Naive thymus-derived CD8-positive, alpha-beta T cell (primary cell): ENCODE measurements at places on chromosomes 4 and X.

DNA sequence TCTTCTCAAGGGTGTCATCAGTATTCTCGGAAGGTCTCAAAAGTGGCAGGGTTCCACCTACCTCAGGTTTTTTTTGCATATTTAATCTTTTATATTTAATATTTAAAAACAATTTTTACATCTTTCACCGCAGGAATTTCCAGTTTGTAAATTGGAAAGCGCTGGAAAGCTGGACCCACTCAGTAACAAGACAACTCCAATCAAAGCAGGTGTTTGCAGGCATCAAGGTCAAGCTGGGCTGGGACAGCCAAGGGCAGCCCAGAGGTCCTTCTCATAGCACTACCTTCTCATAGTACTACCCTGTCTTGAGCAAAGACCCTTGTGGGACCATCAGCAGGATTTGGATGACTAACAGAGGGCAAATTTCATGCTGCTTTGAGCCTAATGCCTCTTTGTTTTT, 160.1 kb downstream of the TET2 start:
- no peak for DNase-seq

DNA sequence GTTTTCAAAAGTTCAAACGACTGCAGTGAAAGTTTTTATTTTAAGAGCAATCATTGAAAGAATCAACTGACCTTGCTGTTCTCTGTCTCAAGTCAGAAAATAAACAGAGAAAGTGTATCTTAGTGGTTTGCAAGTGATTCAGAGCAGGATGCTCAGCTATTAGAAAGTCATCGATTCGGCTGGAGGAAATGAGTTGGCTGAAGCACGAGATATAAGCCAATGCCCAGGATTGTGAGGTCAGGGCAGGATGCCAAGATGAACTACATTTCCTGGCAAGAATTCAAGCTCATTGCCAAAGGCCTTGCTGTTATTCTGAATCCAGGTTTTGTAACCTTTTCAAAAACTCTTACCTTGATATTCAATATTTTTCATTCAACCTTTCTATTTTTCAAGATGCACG, 541.4 kb upstream of the BOD1L1 start:
- no peak for DNase-seq

- no peak for DNase-seq
Measured at GRCh38 chrX:6729626-6730025, 194.7 kb upstream of the VCX3A start.

- DNase-seq: no peak
Measured at GRCh38 chrX:132692066-132692465, 203.2 kb upstream of the MBNL3 start.

GRCh38 chrX:143854006-143854405, 29.9 kb upstream of the UBE2NL start:
- no peak for DNase-seq
